ENCODE measurements at places on chromosomes 1 and 21.

DNA sequence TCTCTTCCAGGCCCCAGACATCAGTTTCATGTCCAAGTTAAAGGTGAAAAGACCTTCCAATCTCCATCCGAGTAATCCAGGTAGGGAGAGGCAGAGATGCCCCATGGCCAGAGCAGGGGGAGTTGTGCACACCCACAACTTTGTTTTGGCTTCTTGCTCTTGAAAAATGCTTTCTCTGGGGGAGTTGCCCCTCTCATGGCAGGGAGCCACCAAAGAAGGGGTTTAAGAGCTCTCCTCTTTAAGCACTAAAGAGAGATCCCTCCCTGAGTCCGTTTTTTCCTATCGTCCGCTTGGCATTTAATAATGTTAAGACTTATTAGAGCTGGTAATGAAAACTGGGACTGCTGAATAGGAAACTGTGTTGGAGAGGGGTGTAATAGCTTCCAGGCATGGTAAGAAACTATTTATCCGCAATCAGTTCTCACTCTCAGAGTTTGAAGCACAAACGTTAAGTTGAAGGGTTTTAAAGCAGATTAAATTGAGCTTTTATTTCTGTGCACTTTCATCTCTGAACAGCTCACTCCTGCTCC, 8.3 kb downstream of the PAX7 start:
- DNase-seq = no peak

DNA sequence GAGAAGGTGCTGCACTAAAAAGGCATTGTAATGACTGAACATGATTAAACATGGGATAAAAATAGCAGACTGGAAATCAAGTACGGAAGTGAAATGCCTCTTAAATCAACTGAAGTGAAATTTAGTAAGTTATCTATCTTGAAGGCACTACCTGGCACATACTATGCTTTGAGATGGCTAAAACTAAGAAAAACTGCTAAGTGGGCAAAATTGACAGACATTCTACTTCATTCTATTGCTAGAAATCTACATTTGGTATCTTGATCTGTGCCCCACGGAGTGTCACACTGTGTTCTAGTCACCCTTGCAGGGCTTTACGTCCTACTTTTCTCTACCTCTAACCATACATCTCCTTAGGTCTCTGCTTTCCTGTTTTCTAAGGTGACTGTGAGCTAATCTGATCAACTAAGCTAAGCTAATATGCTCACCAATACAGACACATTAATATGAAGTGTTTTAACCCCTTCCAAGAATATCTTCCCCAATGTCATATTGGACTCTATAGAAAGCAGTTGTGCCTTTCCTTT, 4.1 kb downstream of the PDC start:
- no peak for DNase-seq

GRCh38 chr1:78519446-78519845, 28.7 kb downstream of the PTGFR start:
- no peak for DNase-seq

DNA sequence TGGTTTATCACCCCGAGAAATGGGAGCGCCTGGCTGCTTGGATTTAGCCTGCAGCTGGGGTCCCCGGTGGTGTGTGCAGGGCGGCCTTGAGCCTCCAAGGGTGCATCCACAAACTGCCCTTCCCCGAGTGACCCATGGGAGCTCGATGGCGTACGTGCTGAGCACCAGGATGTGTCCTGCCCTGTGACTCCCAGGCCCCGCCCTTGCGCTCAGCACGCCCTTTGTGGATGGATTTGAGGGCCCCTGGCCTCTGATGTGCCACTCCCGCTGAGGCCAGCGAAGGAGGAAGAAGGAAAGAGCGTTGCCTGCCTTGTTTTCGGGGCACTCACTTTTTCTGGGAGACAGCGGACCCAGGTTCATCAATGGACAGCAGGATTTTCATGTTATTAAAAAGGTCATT, 1.7 kb upstream of the TFF3 start:
- no peak for DNase-seq

DNA sequence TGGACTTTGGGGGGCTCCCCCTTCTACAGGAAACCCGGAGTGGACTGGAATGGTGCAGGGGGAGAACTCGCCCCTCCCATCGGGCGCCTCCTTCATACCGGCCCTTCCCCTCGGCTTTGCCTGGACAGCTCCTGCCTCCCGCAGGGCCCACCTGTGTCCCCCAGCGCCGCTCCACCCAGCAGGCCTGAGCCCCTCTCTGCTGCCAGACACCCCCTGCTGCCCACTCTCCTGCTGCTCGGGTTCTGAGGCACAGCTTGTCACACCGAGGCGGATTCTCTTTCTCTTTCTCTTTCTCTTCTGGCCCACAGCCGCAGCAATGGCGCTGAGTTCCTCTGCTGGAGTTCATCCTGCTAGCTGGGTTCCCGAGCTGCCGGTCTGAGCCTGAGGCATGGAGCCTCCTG, at the start of gene TNFRSF14:
TSS of gene TNFRSF14 (plus strand) at position 95 of the 401 bp plus-strand sequence. CDS start at position 389, 294 bp downstream.
- DNase-seq = no peak

- no peak for DNase-seq
Observed at GRCh38 chr1:228162286-228163006, 3.2 kb upstream of the IBA57 start.

DNA sequence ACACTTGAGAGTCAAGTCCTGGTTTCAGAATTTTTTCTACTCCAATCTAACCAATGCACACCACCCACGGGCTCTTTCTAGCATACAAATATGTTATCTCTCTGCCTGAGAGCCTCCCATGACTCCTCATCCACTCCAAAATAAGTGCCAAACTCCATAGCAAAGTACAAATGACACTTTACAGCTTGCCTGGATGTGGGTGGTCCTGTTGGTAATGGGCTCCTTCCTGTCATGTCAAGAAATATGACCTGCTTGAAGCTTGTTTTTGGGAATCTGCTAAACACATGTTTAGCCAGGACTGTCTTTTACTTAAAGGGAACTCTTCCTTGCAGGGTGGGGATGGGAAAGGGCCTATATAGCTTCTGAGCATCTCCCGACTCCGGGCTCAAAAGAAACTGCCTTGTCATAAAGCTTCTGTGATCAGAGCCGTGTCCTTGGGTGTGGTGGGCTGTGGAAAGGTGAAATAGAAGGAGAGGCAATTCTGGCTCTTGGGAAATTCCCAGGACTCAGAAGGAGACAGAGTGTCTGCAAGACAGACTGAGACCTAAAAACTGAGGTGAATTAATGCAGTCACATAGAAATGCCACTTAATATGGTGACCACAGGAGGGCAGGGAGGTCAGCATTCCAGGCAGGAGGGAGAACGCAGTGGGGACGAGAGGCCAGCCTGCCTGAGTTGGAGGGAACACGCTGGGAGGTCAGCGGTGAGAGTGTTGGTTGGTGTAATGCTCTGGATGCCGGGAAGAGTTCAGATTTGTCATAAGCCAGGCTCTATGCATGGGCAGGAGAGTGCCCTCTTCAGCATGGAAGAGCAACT, 6.1 kb upstream of the IGFN1 start:
- DNase-seq = no peak

GRCh38 chr1:183404476-183404875, 13.7 kb downstream of the NMNAT2 start:
- DNase-seq = peak; percentile 31

DNA sequence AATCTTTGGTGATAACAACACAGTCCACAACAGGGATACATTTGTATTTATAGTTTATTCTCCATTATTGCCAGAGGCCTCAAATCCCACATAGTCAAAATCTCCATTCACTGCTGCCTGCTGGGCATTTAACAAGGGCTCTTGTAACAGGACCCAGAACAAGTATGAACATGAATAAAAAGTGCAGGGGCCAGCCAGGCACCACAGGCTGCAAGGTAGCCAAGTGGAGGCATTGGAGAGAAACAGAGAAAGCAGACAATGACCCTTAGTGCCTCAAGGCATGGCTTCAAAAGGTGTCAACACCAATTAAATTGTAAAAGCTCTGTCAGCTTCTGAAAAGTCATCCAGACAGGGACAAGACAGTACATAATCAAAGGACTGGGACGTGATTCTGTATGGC, 116.8 kb downstream of the ATP6V1G3 start:
- no peak for DNase-seq

- DNase-seq = no peak
Observed at GRCh38 chr1:95126366-95126765, 9.2 kb downstream of the TLCD4 start.

- DNase-seq = no peak
Observed at GRCh38 chr1:41514381-41514780, 29.9 kb upstream of the EDN2 start.

DNA sequence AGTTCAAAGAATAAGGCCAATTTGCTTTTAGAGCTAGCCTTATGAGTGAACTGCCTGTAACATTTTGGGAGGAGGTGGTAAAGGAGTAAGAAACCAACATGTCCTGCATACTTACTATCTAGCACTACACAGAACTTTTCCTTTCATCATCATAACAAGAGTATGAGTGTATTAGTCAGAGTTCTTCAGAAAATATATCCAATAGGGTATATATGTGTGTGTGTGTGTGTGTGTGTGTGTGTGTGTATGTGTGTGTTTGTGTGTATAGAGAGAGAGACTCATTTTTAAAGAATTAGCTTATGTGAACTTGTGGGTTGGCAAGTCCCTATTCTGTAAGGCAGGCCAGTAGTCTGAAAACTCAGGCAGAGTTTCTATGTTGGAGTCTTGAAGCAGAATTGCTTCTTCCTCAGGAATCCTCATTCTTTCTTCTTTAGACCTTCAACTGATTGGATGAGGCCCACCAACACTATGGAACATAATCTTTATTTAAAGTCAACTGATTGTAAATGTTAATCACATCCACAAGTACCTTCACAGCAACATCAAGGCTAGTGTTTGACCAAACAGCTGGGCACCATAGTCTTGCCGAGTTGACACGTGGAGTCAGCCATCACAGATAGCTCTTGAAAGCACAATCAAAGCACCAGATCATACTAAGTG, 121.9 kb downstream of the CYYR1 start:
- DNase-seq = no peak

DNA sequence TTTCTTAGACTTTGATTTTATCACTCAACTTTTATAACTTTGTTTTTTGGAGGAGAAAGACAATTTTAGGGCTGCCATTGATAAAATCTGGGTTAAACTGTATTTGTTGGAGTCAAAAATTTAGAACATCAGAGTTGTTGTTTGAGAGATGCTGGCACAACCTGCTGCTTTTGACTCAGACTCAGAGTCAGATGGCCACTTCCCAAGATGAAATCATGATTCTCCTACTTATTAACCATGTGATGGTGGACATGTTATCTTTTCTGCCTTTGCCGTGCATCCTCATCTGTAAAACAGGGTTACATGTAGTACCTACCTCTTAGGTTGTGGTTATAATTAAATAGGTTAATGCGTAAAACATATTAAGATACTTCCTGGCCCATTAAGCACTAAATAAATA, 71.2 kb downstream of the PLA2G4A start:
- DNase-seq = no peak

GRCh38 chr1:41101076-41101475, 79.6 kb upstream of the SLFNL1 start:
- DNase-seq = no peak

GRCh38 chr1:147837964-147838292, 64.7 kb upstream of the GJA8 start:
- no peak for DNase-seq

Measured in dorsolateral prefrontal cortex (tissue), 122 donors.